ENCODE measurements at places on chromosomes 5 and 9.

GRCh38 chr5:109230369-109230768 is 179.4 kb downstream of the PJA2 start:
- no peak for DNase-seq

DNA sequence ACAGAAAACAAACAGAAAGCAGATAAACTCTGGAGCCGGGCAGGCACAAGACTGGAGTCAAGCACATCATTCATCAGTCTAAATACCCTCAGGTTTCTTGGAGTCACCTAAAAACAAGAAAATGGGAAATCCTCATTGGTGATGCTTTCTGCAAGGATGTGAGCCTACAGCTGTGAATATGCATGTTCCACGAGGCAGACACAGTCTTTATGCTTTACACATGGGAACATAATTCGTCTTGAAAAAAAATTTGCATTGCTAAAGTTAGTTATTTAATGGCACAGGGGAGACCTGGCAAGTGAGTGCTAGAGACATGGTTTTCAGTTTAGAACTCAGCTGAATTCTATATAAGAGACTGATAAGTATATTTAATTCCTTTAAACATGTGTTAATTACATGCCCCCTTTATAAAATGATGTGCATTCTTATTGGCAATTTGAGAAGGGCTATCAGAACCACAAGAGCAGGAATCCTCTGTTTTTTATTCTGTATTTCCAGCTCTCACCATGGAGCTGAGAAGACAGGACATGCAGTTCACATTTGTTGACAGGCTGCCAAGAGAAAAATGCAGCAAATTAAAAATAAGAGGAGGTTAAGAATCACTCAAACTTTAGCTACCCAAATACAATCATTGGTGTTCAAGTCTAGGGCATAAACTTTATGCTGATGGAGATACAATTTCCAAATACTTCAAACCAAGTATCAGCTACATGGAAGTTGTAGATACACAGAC is 438.0 kb upstream of the MPDZ start:
- no peak for DNase-seq

- DNase-seq: no peak
These were observed 16.2 kb downstream of the PPP2CA start for GRCh38 chr5:134209477-134210245.

GRCh38 chr9:83441390-83441789 is 96.8 kb downstream of the FRMD3 start:
- no peak for DNase-seq

DNA sequence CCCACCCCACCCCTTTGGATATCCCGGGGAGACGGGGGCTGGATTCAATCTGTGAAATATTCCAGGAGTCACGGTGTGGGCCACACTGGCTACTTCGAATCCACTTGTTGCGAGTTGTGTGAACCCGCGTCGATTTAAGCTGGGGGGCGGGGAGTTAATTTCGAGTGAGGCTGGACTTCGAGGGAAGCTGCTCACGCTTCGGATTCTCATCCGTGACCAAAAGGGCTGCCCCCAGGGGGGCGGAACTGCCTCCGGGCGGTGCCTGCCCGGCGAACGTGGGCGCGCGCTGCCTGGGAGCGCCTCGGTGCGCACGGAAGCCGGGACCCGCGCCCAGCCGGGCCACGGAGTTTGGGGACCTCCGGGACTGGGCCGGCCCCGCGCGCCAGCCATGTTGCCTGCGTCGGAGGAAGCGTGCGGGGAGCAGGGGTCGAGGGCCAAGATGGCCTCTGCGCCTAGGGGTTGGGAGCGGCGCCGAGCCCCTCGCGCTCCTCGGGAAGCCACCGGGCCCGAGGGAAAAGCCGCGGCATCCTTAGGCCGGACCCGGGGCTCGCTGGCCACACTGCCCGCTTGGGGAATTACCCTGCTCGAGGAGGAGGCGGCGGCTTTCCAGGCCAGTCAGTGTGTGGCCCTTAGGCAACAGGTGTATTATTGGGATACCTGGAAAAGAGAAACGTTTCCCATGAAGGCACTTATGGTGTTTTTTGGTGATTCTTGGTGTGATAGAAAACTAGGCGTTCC is 975 bp downstream of the OCLN start:
- no peak for DNase-seq

DNA sequence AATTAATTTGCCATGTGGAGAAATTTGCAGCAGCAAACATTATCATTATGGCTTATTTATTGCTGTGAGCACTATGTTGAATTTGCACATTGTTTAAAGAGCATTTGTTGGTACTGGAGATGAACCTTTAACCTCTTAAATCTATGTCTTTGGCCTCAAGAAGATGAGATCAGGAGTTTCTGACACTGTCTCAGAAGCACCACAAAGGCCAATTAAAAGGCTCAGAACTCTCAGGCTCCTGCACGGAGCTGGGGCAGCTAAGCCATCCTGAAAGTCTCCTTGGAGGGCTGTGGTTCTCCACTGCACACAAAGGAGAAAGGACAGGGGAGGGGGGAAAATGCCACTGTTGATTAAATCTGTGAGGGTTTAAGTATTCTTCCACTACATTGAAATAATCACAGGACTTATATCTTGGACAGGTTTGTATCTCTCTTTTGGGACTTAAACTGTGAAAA is 33.1 kb downstream of the ZNF366 start:
- DNase-seq: no peak

DNA sequence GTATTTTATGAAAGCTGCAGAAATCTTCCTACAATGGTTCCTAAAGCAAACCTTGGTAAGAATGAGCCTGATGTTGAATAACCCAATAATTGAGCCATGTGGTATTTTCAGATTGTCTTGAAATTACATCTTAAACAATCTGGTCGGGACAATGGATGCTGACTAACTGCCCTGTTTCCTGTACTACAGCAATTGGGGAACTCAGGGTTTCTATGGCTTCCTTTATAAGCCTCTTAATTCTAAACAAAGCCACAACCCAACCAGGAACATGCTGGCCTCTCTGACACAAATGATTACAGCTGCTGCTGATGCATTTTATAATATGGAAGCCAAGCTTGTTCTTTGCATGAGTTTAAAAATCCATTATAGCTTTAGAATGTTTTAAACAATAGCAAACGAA is 30.2 kb downstream of the PTPN3 start:
- DNase-seq: no peak

DNA sequence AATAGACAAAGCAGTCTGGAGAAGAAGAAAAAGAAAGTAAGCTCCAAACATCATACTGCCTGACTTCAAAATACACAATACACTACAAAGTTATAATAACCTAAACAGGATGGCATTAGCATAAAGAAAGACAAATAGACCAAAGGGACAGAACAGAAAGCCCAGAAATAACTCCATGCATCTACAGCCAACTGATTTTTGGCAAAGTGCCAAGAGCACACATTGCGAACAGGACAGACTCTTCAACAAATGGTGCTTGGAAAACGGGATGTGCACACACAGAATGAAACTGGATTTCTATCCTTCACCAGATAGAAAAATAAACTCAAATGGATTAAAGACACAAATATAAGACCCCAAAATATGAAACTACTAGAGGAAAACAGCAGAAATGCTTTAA is 66.6 kb upstream of the SPATA31E1 start:
- DNase-seq: no peak

- no peak for DNase-seq
These were observed 111.2 kb downstream of the JAKMIP2 start for GRCh38 chr5:147671365-147671764.

DNA sequence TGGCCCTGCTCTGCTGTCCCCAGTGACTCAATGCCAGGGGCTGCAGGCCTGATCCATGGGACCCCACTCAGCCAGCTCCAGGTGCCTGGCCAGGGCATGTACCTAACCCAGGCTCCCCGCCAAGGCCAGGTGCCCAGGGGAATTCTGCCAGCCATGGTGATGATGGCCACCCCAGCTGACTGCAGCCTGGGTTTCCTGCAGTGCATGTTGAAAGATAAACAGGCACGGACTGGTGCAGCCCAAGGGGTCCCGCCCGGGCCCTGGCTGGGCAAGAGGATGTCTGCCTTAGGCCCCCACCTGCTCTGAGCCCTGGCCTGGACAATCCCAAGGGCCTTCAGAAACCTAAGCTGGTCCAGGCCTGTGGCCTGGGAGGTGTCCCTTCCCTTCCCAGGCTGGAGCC is 1.2 kb downstream of the ABCA2 start:
- no peak for DNase-seq

DNA sequence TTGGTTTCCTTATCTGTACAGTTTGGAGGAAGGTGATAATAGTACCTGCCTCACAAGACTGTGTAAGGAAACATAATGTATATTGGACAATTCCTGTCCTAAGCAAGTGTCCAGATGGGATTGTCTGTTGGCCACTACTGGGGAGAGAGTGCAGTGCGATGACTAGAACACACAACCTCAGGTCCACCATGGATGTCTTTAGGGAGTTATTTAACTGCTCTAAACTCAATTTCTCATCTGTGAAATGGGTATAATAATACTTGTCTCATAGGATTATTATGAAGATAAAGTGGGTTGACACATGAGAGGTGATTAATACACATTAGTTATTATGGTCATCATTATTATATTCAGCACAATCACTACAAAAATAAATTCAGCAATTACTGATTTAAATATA is 63.1 kb downstream of the CAST start:
- DNase-seq: no peak

DNA sequence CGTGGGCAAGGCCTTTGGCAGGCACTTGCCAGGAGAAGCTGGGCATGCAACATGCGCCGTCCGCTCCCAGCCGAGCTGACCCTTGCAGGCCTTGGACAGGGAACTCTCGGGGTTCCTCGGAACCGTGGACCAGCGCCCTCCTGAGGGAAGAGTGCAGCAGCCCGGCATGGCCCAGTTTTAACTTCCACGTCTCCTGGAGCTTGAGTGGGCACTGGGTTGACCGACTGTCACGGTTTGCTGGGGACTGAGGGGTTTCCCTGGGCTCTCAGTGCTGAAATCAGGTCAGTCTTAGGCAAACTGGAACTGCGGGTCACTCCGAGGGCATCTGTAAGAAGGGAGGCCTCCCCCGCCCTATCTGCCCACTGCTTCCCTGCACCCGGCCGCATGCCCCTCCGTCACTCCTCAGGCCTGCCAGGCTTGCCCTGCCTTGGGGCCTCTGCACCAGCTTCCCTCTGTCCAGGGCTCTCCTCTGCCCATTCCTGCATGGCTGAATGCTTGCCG is 87.0 kb upstream of the PHYKPL start:
- no peak for DNase-seq

DNA sequence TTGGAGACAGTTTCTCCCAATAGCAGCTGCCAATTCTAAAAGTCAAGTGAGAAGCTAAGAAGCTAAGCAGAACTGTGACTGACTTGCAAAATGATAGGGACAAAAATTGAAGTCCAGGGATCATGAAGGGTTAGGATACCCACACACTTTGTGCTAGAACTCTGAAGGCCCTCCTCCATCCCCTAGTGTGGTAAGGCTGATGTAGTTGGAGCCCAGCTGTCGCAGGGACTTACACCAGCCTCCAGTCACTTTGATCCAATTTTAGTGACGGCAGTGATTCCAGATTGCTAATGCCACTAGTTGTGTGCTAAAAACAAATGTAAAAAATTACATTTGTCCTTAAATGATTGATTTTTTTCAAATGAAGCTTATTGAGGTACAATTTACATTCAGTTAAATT is 742.7 kb upstream of the ZNF608 start:
- no peak for DNase-seq

DNA sequence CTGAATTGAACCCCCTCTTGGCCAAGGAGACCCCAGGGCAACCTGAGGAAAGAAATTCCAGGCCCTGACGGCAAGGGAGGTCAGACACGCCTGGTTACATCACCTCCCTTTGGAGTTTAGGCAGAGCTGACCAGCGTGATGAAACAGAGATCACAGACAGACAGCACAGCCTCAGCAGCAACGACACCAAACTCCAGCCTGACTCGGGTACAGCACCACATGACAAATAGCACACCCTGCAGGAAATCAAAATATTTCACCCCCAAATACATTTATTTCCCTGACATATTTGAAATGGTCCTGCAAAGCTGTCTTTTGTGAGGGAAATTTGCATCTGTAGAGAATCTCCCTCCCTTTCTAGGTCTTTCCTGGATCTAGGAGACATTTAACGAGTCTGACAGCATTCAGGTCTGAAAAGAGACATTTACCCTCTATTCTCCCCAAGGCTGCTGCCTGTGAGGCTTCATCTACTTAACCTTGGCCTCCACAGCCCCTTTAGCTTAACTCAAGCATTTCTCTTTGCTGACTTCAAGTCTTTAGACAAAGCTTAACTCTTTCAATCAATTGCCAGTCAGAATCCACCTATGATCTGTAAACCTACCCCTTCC is 2.6 kb downstream of the QSOX2 start:
- DNase-seq: no peak

DNA sequence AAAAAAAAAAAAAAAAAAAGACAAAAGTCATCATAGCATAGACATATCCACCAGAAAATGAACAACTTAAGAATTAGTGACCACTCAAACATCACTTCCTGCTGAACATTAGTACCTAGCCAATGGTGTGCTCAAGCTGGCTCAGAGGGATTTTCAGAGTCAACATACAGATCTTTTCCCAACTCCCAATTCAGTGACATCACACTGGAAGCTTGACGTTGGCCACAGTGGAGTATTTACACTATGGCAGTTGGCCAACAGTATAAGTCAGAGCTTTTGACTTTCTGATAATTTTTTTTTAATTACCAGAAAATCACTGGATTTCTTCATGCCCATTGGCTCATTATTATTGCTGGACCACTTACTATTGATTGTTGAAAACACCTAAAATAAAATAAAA is 383.5 kb downstream of the ARHGEF28 start:
- DNase-seq: no peak

- no peak for DNase-seq
These were observed 10.5 kb upstream of the GALNT10 start for GRCh38 chr5:154179846-154180710.

DNA sequence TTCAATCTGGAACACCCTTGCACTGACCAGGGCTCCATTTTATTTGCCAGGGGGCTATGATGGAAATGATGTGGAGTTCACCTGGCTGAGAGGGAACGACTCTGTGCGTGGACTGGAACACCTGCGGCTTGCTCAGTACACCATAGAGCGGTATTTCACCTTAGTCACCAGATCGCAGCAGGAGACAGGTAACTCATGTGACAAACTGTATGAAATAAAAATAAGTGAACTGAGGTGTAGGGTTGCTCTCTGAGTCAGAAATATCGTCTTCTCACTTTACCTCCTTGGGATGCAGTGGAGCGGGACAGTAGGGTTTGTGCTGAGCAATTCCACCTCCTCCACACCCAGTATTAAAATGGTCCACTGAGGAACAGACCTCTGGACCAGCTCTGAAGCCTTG is 22.1 kb downstream of the GABRP start:
- no peak for DNase-seq

- DNase-seq: no peak
These were observed 23.6 kb downstream of the TICAM2 start for GRCh38 chr5:115578657-115579056.

GRCh38 chr9:129648092-129648763 is 6.3 kb upstream of the ASB6 start:
- no peak for DNase-seq

DNA sequence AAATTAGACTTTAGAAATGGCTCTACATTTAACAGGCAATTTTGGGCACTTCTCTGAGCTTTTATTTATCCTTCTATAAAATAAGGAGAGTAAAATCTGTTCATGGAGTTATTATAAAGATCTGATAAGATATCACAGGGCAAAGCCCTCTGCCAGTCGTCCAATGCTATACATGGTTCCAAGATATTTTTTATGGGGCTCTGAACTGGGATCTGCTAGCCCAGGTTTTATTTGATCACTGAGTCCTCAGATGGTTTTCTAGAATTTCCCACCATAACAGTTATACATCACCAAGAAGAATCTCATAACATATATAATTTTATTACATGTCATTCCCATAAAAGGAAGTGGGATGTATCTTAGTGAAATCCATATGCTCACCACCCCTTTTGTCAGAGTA is 23.2 kb upstream of the IQGAP2 start:
- no peak for DNase-seq

Measured in anterior cingulate cortex (tissue), 58 donors.